ENCODE measurements at places on chromosomes 2 and 18. TPM values are rescaled to one million over a fixed set of nuclear protein-coding genes. Genes with fewer than 3 reads are reported as not detected.

IL36B gene
- not detected for total RNA-seq

GRCh38 chr2:45713136-45713535, 61.7 kb downstream of the PRKCE start:
- DNase-seq: no peak
- no peak overlapping the region for H3K4me3 ChIP-seq
- no peak overlapping the region for H3K27ac ChIP-seq
- H3K36me3 ChIP-seq: no peaks in the 10 kb centered on the region
- no peaks in the 10 kb centered on the region for H3K27me3 ChIP-seq

DNA sequence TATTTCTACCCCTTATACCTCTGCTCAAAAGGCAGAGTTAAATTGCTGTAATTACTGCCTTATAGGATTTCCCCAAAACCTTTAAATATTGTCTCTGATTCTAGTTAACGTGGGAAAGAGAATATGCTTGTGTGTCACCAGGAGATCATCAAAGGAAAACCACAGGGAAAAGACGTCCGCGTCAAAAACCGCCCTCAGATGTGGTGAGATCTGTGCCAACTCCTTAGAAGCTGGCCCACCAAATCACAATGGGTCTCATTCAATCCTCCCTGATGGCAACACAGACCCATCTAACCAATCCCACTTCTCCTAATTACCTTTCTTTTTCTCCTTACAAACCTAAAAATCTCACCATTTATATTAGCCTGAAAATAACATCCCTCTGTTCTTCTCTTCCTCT, 25.4 kb downstream of the VPS54 start:
- H3K4me3 ChIP-seq: no peak overlapping the region
- H3K4me1 ChIP-seq: no peaks in the 10 kb centered on the region
- H3K27ac ChIP-seq: no peak overlapping the region
- no peak for DNase-seq

ACMSD gene
- 44.0 TPM for total RNA-seq

DNA sequence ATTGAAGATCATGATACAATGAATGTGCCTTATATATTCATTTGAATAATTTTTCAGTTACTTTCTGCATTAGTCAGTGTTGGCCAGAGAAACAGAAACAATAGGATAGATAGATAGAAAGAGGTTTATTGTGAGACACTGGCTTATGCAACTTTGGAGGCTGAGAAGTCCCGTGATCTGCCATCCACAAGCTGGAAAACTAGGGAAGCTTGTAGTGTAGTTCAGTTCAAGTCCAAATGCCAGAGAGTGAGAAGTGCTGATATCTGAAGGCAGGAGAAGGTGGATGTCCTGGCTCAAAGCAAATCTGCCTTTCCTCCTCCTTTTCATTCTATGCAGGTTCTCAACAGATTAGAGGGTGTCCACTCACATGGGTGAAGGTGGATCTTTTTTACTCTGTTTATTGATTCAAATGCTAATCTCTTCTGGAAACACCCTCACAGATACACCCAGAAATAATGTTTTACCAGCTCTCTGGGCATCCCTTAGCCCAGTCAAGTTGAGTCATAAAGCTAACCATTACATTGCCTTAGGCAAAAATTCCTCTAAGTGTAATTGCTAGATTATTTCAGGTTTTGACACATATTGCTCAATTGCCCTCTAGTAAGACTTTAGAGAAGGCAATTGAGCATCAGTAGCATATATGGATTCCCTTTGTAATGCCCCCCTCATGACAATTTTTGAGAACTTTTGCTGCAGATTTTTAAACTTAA, 341.4 kb downstream of the LPIN1 start:
- DNase-seq: no peak
- no peak overlapping the region for H3K27ac ChIP-seq
- no peaks in the 10 kb centered on the region for H3K36me3 ChIP-seq
- H3K27me3 ChIP-seq: no peaks in the 10 kb centered on the region
- no peak overlapping the region for H3K4me3 ChIP-seq

DNA sequence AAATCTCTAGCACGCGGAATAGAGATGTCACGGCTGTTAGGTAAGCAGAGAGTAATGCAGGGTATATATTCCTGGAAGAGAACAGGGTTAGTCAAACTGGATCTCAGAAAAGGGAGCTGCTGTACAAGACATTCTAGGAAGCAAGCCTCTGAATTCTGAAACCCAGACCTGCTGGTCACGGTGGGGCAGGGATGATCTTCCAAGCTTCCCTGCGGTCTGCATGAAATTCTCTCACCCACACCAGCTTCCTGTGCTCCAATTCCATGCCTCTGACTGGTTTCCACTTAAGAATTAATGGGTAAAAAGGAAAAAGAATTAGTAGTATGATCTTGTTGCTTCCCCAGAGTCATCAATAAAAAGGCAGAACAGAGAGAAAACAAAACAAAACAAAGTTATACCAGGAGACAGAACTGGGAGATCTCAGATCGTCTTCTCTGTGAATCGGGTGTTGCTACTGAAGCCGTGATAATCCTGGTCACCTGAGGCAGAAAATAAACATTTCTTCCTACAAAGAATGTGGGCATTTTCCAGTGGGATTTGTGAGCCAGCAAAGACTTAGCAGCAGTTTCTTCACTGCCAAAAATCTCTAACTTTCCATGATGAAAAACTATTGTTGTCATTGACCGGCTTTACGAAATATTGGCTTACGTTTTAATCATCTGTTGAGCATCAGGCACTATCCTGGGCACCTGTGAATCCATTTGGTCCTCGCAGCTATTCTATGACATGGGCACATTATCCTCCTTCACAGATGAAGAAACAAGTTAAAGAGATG, 5.3 kb upstream of the CYP27C1 start:
- DNase-seq: no peak
- H3K27ac ChIP-seq: no peak overlapping the region
- no peak overlapping the region for H3K4me3 ChIP-seq
- H3K4me1 ChIP-seq: no peaks in the 10 kb centered on the region
- no peaks in the 10 kb centered on the region for H3K27me3 ChIP-seq

GRCh38 chr18:42287047-42287446, 332.0 kb downstream of the PIK3C3 start:
- no peak overlapping the region for H3K4me3 ChIP-seq
- H3K36me3 ChIP-seq: no peaks in the 10 kb centered on the region
- no peak overlapping the region for H3K27ac ChIP-seq
- no peaks in the 10 kb centered on the region for H3K4me1 ChIP-seq

MREG gene
- total RNA-seq: 16.7 TPM

Data from kidney (tissue), 22 donors.